ENCODE measurements at places on chromosomes 2 and 18. TPM values are rescaled to one million over a fixed set of nuclear protein-coding genes. Genes with fewer than 3 reads are reported as not detected.

OR6B2 gene
- polyA plus RNA-seq, result not detected

IL1RL1 gene
- polyA plus RNA-seq, result 0.48 TPM

CXCR4 gene
- 8.9 TPM for polyA plus RNA-seq

HRH4 gene
- polyA plus RNA-seq, result 0.06 TPM

PASK gene
- polyA plus RNA-seq, result 12.8 TPM

FKBP7 gene
- 79.2 TPM for polyA plus RNA-seq

NT5DC4 gene
- not detected for polyA plus RNA-seq

Measured in ovary (tissue), 10 donors.